ENCODE measurements at places on chromosomes 3 and 15.
A peak's percentile ranks its signal among the peaks of the same experiment; 100 is the strongest.

GRCh38 chr15:89963301-89964231, 37.6 kb upstream of the ZNF710 start:
- no peak for DNase-seq

DNA sequence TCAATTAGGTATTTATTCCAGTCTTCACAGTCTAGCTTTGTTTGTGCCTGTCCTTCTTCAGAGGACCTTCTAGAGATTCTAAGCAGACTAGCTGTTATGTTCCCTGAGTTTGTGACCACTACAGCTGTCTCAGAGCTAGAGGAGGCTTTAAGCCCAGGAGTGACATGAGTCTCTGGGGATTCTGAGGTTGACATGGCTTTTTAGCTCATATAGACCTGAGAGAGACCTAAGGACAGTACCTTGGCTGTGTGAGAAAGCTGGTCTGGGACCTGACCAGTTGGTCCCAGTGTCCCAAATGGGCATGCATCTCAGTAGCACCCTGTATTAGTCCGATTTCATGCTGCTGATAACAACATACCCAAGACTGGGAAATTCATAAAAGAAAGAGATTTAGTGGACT, 330.2 kb downstream of the DIPK2A start:
- no peak for DNase-seq

DNA sequence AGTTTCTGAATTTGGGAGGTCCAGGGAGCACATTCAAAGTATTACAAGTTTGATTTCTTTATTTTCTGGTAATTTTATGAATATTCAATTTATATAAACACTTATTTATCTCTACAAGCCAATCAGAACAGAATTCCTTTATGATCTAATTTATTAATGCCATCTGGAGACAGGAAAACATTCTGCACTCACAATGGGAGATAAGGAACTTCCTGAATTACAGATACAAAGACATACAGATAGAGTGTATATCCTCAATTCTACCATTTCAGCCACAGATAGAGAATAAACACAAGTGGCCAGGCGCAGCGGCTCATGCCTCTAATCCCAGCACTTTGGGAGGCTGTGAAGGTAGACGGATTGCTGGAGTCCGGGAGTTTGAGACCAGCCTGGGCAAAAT, 86.0 kb downstream of the IQCH start:
- no peak for DNase-seq

GRCh38 chr15:47661661-47662180, 55.6 kb upstream of the SEMA6D start:
- no peak for DNase-seq

GRCh38 chr3:72661115-72661457, 187.2 kb downstream of the SHQ1 start:
- peak; percentile 8 for DNase-seq
